ENCODE measurements at places on chromosomes 3 and 15. TPM values are rescaled to one million over a fixed set of nuclear protein-coding genes. Genes with fewer than 3 reads are reported as not detected.

Gene RCCD1
- 30.9 TPM for total RNA-seq

Gene TPRA1
- 26.6 TPM for total RNA-seq

Gene TRPC1
- 3.4 TPM for total RNA-seq

Gene ATRIP
- total RNA-seq: 15.0 TPM

Gene KCNAB1
- not detected for total RNA-seq

Gene HIGD2B
- total RNA-seq: 0.27 TPM

Gene FANCD2OS
- total RNA-seq: not detected

Gene ANKRD63
- not detected for total RNA-seq

DNA sequence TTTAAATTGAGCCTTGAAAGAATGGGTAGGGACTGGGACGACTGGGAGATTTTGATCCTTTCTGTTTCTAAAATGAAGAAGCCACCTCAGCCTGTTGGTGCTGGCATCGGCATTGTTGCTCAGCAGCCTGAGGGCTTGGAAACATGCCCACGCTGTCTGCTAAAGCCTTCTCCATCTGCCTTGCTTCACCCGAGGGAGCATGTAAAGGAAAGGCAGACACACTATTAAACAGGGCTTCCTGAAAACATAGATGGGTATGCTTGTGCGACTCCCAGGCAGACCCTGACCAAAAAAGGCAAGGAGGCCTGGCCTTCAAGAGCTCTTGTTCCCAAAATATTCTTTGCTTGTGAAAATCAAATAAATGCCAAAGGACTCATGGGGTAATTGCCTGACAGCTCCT is 84.2 kb upstream of the SLC4A7 start:
- no peak overlapping the region for H3K4me3 ChIP-seq
- no peak overlapping the region for H3K27ac ChIP-seq
- DNase-seq: no peak
- no peaks in the 10 kb centered on the region for H3K36me3 ChIP-seq
- H3K27me3 ChIP-seq: no peaks in the 10 kb centered on the region

DNA sequence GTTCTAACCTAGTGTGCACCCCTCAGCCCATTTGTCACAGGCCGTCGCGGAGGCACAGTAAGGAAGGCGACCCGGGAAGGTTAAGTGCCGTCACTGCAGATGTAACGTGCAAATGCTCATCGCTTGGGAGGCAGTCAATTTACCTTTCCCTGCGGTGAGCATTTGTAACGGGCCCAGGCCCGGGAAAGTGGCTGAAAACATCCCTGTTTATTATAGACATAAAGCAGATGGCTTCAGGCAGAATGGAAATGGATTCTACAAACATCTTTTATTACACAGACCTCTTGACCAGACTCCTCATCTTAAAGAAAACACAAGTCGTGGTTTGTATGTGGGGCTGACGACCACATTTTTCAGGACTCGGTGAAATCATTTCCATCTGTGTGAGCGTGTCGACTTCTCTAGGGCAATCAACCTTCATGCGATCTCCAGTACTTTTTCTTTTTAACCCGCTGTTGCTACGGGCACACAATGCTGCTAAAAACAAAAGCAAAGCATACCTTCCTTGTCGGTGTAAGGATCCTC is 43.6 kb downstream of the NMNAT3 start:
- no peak for DNase-seq
- H3K27me3 ChIP-seq: no peaks in the 10 kb centered on the region
- peaks cover 4% of the 10 kb centered on the region for H3K36me3 ChIP-seq
- no peak overlapping the region for H3K4me3 ChIP-seq
- no peak overlapping the region for H3K27ac ChIP-seq

DNA sequence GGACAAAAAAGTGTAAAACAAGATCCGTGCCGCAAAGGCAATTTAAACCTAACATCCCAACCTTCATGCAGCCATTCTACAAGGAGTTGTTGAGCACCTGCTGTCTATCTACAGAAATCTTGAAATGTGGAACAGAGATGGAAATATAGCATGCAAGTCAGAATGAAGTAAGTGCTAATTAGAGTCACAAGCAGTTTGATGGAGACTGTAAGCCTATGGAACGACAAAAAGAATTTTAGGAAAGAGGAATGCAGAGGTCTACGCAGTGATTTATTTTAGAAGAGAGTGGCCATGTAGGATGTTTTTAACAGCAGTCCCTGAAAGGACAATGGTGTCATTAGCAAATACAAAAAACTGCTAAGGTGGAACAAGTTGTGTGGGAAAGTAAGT is 851 bp upstream of the DCBLD2 start:
- no peak for DNase-seq
- H3K27ac ChIP-seq: peak overlapping the region; percentile 31
- peaks cover 21% of the 10 kb centered on the region for H3K27me3 ChIP-seq
- peaks cover 11% of the 10 kb centered on the region for H3K4me1 ChIP-seq

- no peak for DNase-seq
- H3K4me3 ChIP-seq: no peak overlapping the region
- no peak overlapping the region for H3K27ac ChIP-seq
- H3K36me3 ChIP-seq: peaks cover 3% of the 10 kb centered on the region
Observed at GRCh38 chr15:50250760-50251394, 14.6 kb downstream of the HDC start.

DNA sequence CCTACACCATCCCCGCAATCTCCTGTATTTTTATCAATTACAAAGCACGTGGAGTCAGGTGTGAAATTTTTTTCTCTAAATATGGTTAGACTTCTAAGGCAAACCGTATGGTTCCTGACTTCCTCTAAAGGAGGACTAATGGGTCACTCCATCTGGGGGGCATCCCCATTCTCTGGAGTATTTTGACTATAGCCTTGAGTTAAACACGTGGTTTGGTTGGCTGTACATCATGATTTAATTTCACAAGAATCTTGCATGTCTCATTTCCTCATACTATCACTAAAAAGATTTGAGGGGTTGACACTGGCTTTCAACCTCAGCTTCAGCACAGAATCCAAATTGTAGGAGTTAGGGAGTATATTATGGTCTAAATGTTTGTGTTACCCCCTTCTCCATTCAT is 25.3 kb upstream of the ZNF770 start:
- no peaks in the 10 kb centered on the region for H3K27me3 ChIP-seq
- no peaks in the 10 kb centered on the region for H3K4me1 ChIP-seq
- no peak for DNase-seq

DNA sequence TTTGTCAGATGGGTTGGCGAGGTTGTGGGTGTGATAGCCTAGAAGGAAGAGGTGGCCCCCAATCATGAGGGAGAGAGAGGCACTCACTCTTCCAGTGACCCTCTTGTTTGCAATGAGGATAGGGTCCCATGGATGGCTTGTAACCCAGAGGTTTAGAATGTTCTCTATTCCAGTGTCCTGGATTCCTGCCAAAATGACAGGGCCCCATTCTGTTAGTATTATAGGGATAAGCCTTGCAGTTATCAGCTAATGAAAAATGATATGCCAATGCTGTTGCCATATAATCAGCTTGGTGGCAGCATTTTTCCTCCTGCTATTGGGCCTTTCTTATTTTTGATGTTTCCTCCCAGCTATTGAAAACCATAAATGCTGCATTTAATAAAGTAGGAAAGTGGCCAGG is 23.3 kb upstream of the SENP7 start:
- no peaks in the 10 kb centered on the region for H3K27me3 ChIP-seq
- H3K4me3 ChIP-seq: no peak overlapping the region
- peaks cover 13% of the 10 kb centered on the region for H3K4me1 ChIP-seq
- no peaks in the 10 kb centered on the region for H3K36me3 ChIP-seq
- no peak overlapping the region for H3K27ac ChIP-seq

DNA sequence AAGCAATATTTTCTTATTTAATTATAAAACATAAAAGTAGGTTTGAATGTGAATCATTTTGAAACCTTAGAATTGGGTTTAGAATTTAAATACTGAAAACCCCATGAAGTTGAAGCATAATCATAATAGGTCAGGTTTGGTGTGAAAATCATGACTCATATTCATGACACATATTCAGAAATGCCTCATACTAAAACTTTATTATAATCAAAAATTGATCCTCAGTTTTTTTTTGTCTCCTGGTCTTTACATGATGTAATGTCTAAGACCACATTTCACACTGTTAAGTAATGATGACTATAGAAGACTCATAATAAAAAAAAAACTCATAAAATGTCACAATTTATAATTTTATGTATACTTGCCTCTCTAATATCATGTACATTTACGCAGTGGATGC is 190.4 kb downstream of the FOXP1 start:
- H3K4me3 ChIP-seq: no peak overlapping the region
- DNase-seq: no peak
- H3K27me3 ChIP-seq: no peaks in the 10 kb centered on the region
- H3K36me3 ChIP-seq: peaks cover 11% of the 10 kb centered on the region
- peak overlapping the region; percentile 64 for H3K27ac ChIP-seq

DNA sequence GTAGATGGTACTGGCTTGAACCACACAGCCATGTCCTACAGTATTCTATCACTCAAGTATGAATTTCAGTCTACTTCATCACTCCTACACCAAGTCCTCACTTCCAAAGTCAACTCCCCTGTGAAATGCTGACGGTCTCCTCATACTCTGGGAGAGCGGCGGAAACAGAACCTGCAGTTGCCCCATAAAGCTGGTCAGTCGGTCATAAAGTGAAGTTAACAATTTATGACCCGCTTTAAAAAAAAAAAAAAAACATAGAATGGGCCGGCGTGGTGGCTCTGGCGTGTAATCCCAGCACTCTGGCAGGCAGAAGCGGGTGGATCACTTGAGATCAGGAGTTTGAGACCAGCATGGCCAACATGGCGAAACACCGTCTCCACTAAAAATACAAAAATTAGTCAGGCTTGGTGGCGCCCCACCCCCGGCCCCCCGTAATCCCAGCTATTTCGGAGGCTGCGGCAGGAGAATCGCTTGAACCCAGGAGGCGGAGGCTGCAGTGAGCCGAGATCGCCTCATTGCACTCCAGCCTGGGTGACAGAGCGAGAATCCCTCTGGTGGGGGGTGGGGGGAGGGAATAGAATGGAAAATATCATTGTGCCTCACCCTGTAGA is 2.1 kb downstream of the TRANK1 start:
- DNase-seq: no peak
- H3K4me1 ChIP-seq: peaks cover 19% of the 10 kb centered on the region
- peaks cover 11% of the 10 kb centered on the region for H3K36me3 ChIP-seq

GRCh38 chr3:41092844-41093243 is 106.5 kb upstream of the CTNNB1 start:
- no peaks in the 10 kb centered on the region for H3K27me3 ChIP-seq
- H3K4me1 ChIP-seq: no peaks in the 10 kb centered on the region
- no peaks in the 10 kb centered on the region for H3K36me3 ChIP-seq
- no peak overlapping the region for H3K4me3 ChIP-seq

- H3K36me3 ChIP-seq: no peaks in the 10 kb centered on the region
- no peak for DNase-seq
- no peak overlapping the region for H3K4me3 ChIP-seq
- H3K4me1 ChIP-seq: no peaks in the 10 kb centered on the region
Observed at GRCh38 chr3:155196131-155197021, 97.1 kb downstream of the STRIT1 start.

GRCh38 chr3:16534640-16535262 is 21.3 kb upstream of the RFTN1 start:
- no peak overlapping the region for H3K4me3 ChIP-seq
- no peak for DNase-seq
- peaks cover 10% of the 10 kb centered on the region for H3K27me3 ChIP-seq
- H3K27ac ChIP-seq: no peak overlapping the region
- no peaks in the 10 kb centered on the region for H3K4me1 ChIP-seq

DNA sequence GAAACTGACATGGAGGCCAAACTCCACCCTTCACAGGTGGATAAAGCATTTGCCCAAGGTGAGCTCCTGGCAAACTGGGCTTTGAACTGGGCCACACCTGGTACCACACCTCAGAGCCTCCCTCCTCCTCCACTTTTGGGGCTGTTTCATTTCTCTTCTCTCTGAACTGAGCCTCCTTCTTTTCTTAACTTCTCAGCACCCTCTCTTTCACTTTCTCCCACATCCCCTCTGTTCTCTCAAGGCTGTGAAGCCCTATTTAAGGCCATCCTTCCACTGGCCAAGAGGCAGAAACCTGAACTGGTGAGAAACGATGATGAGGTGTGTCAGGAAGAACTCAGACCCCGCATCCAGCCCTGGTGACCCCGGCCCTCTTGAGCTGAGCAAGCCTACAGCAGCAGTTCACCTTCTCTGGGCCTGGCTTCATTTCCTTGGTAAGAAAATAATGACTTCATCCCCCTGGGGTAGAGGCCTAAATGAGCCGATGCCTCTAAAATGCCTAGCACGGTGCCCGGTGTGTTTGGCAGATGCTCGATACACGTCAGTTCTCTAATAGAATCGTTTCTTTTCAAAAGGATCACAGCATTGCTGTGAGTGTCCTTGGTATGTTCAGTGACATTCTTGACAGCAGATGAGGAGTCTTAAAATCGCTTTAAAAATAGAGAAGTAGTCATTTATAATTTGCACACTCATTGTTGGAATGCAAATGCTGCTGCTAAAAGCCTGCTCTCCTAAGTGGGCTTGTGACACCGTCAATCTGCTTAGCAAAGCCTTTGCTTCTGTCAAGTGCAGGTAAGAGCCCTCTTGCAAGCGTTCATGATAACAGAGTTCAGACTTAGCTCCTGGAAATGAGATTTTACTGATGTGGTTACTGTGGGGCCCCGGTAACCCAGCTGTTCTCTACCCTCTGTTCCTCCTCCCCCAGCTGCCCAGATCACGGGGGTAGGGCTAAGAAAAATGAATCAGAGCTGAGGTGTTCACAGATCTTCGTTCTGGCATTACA is 97.7 kb upstream of the ATP2B2 start:
- peak; percentile 85 for DNase-seq
- no peaks in the 10 kb centered on the region for H3K36me3 ChIP-seq
- H3K4me1 ChIP-seq: peaks cover 29% of the 10 kb centered on the region
- peaks cover 37% of the 10 kb centered on the region for H3K27me3 ChIP-seq
- no peak overlapping the region for H3K27ac ChIP-seq

DNA sequence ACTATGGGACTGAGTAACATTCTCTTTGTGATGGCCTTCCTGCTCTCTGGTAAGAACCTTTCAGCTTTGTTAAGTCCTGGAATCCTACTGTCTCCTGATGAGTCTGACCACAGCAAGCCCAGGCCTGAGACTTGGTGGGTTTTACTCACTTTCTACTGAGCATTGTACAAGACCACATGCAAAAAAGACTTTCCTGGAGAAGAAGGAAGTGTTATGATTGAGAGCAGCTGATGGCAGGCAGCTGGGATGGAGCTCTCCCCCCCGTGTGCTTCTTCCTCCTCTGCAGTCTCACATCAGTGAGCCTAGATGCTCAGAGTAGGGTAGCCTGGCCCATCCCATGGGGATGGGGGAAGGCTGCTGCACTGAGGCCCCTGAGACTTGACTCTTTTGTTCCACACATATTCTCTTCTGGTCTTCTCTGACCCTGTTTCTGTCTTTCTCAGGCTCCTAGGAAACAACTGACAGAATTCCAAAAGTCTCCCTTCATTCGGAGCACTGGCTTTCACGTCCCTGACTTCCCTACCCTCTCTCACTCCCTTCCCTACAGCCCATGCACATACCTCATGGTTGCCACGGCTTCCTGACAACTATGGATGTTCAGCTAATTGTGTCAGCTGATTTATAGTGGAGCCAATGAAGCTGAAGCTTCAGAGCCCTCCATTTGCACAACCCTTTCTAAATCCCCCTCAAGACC is 36.6 kb downstream of the CD86 start:
- peak overlapping the region; percentile 55 for H3K27ac ChIP-seq
- H3K36me3 ChIP-seq: no peaks in the 10 kb centered on the region
- peaks cover 15% of the 10 kb centered on the region for H3K4me1 ChIP-seq
- H3K4me3 ChIP-seq: no peak overlapping the region

- DNase-seq: no peak
- H3K36me3 ChIP-seq: no peaks in the 10 kb centered on the region
- peaks cover 19% of the 10 kb centered on the region for H3K4me1 ChIP-seq
- no peaks in the 10 kb centered on the region for H3K27me3 ChIP-seq
- peak overlapping the region; percentile 70 for H3K27ac ChIP-seq
Observed at GRCh38 chr3:100210772-100211135, 50.0 kb upstream of the TBC1D23 start.
